Natural killer cell treated with Interleukin-12 subunit alpha and Interleukin-12 subunit beta and Interleukin-15 and Interleukin-18, amount 100 ng/mL, for 72 hours (primary cell): ENCODE measurements at places on chromosomes 16 and 17.

GRCh38 chr16:59683709-59684108 is 949.6 kb upstream of the GOT2 start:
- no peak for DNase-seq

- no peak for DNase-seq
These were observed 1.2 kb downstream of the CAMKK1 start for GRCh38 chr17:3891626-3892094.

DNA sequence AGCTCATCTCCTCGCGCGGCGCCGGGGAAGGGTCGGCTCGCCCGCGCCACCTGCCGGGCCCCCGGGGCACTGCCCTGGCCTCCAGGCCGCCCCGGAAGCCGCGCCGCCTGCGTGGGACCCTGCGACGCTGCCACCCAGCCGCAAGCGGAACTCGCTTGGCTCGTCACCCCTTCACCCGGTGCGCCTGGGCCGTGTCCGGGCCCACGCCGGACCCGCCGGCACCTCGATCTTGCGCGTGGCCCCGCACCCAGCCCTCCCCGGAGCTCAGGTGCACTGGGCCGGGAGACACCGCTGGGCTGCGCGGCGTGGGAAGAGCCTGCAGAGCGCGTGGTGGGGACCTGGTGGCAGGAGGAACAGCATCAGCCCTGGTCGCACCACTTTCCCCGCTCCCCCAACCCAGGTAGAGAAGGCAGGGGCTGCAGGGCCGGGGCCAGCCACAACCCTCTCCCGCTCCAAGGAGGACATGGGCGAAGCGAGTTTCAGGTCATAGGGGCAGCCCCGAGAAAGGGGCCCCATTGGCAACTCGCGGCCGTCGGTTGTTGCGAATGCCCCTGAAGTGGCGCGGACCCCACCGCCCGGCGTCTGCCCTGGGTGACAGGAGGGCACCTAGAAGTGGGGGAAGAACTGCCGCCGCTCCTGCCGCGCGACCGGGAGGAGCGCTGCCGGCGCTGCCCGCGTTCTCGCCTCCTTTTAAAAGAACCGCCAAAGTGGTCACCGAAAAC is 363 bp upstream of the MIF4GD start:
- DNase-seq, result peak; percentile 93

- DNase-seq, result peak; percentile 83
These were observed 103.0 kb downstream of the RAB11FIP4 start for GRCh38 chr17:31494259-31495021.
